ENCODE measurements at places on chromosomes 5 and 9. TPM values are rescaled to one million over a fixed set of nuclear protein-coding genes. Genes with fewer than 3 reads are reported as not detected.

DNA sequence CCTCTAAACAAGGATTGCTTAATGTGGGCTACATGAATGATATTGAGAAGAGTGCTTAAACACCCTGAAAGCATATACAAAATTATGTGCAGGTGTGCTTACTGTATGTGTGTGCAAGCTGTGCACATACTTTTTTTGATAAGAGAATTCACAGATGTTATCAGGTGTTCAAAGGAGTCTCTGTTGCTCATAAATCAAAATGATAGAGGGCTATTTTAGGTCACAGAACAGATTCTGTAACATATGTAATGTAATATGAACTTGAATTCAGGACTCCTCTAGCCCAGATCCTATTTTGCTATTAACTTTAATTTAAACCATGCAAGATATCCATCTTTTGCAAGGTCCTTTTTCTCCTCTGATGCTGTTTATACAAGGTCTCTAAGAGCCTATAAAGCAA is 38.2 kb downstream of the CCDC192 start:
- no peak for DNase-seq

DNA sequence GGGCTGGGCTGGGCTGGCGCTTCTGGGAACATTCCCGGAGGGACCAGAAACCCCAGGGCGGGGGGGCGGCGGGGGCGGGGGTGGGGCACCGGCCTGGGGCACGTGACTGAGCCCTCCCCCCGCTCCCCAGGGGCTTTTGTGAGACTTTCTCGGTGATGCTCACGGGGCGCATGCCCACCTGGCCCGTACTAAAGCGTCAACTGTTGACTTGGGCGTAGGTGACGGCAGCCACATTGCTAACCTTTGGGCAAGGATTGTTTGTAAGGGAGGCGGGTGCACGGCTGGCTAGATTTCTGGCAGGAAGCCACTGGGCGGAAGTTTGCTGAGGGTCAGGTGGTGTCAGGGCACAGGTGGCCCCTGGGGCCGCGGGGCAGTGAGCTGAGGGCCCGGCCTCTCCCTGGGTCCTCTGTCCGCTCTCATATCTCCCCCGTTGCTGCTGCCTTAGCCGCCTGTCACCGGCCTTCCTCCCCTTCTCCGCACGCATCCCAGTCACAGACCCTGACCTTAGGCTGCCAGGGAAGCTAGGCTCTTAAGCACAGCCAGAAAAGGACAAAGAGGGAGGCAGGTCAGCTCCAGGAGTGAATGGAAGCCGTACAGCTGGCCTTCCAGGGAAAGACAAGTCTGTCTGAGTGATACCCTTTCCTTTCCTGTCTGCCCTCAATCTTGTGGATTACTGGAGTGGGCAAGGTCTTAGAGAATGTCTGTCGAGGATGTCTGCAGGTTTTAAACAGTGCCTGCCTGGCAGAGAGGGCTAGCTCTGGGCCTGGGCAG is 812 bp downstream of the CACFD1 start:
- no peak for DNase-seq

DNA sequence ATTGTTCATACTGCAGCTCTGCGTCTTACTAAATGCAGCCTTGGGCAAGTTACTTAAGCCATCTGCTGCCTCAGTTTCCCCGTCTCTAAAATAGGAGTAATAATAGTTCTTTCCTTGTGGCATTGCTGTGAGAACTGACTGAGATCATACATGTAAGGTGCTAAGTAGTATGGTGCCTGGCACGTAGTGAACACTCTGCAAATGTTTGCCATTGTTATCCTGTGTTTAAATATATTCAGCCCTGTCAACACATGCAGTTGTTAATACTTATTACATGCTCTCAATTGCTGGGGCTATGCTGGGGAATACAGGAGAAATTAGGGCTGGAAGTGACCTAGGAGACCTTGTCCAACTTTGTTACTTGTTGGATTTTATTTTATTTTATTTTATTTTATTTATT is 105.2 kb upstream of the RAI14 start:
- DNase-seq = no peak

GRCh38 chr5:137954131-137954879 is 65.0 kb downstream of the PKD2L2 start:
- no peak for DNase-seq

DNA sequence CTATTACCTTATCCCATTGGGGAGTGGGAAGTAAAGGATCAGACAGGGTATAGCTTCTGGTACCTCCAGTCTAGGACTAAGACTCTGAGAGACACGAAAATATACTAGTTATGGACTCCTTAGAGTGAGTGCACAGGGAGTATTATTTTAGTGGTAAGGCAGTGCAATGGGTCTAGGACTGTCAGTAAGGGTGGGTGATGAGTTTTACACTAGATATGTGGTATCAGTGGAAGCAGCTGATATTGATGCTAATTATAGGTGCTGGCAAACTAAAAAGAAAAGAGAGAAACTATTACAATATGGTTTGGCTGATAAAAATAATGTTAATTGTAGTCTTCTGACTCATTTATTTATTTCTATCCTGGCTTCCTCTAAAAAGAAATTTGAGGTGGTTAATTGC is 118.6 kb downstream of the UNC13B start:
- no peak for DNase-seq

DNA sequence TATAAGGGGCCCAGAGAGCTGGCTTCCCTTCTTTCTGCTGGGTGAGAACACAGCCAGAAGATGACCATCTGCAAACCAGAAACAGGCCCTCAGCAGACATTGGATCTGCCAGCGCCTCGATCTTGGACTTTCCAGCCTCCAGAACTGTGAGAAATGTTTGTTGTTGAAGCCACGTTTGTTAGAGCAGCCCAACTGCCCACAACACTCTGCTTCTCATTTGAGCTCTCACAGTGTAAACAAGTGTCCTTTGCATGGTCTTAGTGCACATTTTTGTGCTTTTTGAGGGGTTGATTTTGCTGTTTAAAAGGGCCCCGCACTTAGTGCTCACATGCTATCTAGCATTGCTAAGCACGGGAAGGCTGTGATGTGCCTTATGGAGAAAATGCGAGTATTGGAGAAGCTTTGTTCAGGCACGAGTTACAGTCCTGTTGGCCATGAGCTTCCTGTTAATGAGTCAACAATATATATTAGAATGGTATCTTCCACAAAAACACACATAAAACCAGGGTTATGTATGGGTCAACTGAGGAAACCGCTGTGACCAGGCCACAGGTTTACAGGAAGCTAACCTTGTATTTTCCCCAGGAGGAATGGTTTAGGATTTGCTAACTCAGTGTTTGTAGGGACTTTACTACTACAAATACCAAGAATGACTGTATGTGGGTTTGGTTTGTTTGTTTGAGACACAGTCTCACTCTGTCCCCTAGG is 11.9 kb downstream of the CMBL start:
- DNase-seq = no peak

Gene TAF11L4
- not detected for total RNA-seq

- no peak for DNase-seq
Observed at GRCh38 chr9:81855538-81855937, 72.7 kb upstream of the SPATA31D4 start.

GRCh38 chr5:71786337-71787055 is 67.4 kb downstream of the CARTPT start:
- no peak for DNase-seq

DNA sequence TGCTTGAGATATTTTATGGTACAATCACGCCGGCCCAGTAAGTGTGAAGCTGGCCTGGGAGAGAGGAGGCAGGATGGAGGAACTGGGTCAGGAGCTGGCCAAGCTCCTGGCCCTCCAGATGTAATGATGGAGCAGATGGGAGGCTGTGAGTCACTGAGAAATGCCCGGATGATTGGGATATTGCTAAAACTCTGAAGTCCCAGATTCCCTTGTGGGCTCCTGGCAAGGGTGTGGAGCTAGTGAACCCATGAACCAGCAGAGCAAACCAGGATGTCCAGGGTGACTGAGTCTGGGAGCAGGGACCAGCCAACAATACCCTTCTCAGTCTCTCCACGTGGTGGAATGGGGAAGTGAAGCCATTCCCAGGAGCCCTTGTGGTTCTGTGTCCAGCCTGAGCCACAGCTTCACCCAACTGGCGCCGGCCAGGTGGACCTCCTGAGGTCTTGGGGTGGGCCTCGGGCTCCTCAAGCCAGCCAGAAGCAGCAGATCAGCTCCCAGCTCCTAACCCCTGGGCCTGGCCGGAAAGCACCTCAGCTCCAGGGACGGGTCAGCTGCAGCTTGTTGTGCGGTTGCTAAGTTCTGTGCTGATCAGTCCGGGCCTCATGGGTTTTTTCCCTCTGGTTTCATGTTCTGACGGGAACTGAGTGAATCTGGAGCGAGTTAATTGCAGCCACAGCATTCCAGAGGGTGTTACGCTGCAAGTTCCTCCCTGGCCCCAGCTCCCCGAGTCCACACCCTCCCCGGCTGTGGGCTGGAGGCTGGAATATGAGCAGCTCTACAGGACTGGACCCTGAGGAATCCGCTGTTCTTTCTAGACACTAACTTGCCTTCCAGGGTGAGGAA is 37.6 kb downstream of the DUSP1 start:
- no peak for DNase-seq

Gene ACTL7A
- total RNA-seq = not detected

GRCh38 chr5:105501315-105501714 is 1938.7 kb upstream of the NUDT12 start:
- no peak for DNase-seq

GRCh38 chr9:94822273-94822672 is 95.8 kb downstream of the AOPEP start:
- no peak for DNase-seq

- no peak for DNase-seq
Observed at GRCh38 chr9:114558027-114558675, 29.4 kb upstream of the ATP6V1G1 start.

DNA sequence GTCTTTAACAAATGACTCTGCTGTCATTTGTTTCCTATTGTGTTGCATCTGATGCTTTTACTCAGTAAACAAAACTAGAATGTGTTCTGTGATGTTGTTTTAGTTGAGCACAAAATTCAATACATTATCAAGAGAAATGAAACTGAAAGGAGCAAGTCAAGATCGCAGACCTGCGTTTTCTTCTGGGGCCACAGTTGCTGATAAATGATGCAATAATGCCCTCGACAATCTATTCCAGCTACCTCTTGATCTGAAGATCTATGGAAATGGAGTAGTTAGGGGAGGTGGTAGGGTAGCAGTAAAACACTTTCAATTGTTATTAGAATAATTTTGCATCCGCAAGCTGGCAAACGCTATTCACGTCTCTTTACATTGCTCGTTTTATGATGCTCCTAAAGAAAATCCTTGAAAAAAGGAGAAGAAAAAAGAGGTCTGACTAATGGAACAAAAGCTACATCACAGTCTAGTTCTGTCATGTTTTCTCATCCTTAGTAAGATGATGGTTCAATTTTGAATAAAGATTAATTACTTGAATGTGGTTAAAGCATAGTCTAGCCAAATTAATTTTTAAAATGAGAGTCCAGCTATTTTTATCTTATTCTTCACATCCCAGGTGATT is 1.6 kb downstream of the ZNF366 start:
- DNase-seq = no peak

GRCh38 chr5:151174612-151175101 is 17.1 kb upstream of the ANXA6 start:
- no peak for DNase-seq

DNA sequence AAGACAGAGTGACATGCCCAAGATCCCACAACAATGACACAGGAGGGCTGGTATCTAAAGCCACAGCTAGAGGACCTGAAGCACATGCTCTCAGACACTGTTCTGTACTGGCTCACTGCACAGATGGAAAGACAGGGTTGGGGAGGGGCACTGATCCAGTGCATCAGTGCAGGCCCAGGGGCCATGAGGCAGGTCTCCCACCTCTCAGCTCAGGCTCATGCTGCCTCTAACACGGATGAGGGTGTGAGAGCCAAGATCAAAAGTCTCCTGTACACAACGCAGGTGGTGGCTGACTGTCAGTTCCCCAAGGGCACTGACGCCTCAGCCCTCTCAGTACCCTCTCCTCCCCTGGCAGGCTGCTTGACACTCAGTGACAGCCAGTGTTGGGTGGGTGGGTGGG is 10.9 kb downstream of the RAPGEF1 start:
- DNase-seq = no peak

DNA sequence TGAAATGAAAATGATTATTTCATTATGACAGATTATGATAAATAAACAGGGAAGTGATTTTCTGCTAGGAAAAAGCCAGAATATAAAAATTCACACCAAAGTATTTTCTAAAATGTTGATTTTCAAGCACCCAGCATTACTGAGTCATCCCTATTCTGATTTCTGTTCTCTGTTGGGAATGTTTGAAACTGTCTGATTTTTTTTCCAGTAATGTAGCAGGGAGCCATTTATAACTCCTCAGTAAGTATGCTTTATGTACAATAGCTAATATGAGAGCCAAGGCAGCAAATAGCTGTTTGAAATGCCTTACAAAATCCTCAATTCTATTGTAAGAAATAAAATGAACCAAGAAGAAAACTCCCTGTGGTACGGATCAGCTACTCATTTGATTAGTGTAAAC is 471.7 kb upstream of the TYRP1 start:
- DNase-seq = no peak

DNA sequence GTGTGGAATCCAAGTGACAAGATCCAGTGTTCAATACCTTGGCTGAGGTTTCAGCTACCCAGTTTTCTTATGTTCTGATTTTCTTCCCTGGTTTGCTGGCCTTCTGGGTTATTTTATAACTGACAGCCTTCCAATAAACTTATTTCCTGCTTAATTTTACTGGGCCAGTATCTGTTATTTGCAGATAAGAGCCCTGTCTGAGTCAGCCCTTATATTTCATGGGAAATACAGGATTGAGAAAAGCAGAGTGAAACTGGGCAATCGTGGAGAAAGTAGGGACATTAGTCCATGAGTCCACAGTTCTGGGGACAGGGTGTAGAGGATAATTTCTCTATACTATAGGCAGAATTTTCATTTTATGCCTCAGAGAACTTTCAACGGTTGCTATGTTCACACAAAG is 32.3 kb downstream of the TMEM167A start:
- DNase-seq = no peak

- DNase-seq = no peak
Observed at GRCh38 chr5:157516626-157517325, 56.8 kb downstream of the NIPAL4 start.

GRCh38 chr9:77424993-77425392 is 223.1 kb downstream of the GNA14 start:
- no peak for DNase-seq

- DNase-seq = no peak
Observed at GRCh38 chr5:56481428-56482357, 248.6 kb upstream of the ANKRD55 start.

Gene GRXCR2
- not detected for total RNA-seq

- DNase-seq = peak; percentile 61
Observed at GRCh38 chr5:16456103-16456832, 9.3 kb downstream of the ZNF622 start.

Gene PCDHGB2
- 1.8 TPM for total RNA-seq

GRCh38 chr5:556909-557441 is 32.7 kb upstream of the SLC9A3 start:
- DNase-seq = no peak

DNA sequence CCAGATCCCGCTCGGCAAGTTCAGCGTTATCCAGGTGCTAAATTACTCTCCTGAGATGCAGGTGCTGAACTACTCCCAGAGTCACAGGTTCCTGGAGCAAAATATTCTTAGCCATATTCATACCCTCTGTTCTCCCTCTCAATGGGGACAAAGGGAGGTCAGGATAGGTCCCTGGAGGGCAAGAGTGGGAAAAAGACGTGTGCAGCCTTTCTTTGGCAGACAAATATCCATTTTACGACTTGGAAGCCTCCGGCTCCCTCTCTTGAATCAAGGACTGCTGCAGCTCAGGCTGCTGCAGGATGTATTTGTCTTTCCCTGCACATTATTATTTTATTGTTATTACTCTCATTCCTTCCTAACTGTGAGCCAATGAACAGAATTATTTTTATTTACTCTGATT is 590.2 kb downstream of the NR2F1-AS1 start:
- DNase-seq = no peak

Gene SPATA31C1
- total RNA-seq = not detected
